Sigmoid colon (tissue), 7 donors: ENCODE measurements at places on chromosomes 2 and 18. TPM values are rescaled to one million over a fixed set of nuclear protein-coding genes. Genes with fewer than 3 reads are reported as not detected.
A peak's percentile ranks its signal among the peaks of the same experiment; 100 is the strongest.

Gene CAPN14
- total RNA-seq: not detected

Gene WNT6
- total RNA-seq: 2.6 TPM

Gene TMEM247
- total RNA-seq: not detected

Gene TWIST2
- 83.8 TPM for total RNA-seq

Gene PSMA8
- not detected for total RNA-seq

Gene CRYGC
- not detected for total RNA-seq

Gene CHRND
- not detected for total RNA-seq

Gene UBXN4
- total RNA-seq: 58.9 TPM

Gene DUSP2
- 2.5 TPM for total RNA-seq

DNA sequence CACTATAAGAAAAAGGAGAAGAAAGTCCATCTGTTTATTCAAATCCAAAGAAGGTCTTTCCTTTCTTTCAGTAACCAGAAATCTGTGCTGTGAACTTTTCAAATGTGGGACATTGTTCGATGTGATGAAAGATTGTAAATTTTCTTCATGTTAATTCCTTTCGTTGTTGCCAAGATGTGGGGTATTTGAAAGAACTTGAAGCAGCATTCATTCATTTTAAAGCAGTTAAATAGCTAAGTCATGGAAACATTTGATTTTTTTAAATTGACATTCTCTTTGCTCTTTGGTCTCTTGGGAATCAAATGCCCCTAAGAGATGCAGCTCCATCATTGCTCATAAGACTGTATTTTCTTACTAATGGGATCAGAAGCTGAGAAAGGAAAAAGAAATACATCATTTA, 93.7 kb upstream of the EHBP1 start:
- no peaks in the 10 kb centered on the region for H3K36me3 ChIP-seq
- no peak overlapping the region for H3K27ac ChIP-seq
- no peak overlapping the region for H3K4me3 ChIP-seq
- no peaks in the 10 kb centered on the region for H3K27me3 ChIP-seq
- no peaks in the 10 kb centered on the region for H3K4me1 ChIP-seq

DNA sequence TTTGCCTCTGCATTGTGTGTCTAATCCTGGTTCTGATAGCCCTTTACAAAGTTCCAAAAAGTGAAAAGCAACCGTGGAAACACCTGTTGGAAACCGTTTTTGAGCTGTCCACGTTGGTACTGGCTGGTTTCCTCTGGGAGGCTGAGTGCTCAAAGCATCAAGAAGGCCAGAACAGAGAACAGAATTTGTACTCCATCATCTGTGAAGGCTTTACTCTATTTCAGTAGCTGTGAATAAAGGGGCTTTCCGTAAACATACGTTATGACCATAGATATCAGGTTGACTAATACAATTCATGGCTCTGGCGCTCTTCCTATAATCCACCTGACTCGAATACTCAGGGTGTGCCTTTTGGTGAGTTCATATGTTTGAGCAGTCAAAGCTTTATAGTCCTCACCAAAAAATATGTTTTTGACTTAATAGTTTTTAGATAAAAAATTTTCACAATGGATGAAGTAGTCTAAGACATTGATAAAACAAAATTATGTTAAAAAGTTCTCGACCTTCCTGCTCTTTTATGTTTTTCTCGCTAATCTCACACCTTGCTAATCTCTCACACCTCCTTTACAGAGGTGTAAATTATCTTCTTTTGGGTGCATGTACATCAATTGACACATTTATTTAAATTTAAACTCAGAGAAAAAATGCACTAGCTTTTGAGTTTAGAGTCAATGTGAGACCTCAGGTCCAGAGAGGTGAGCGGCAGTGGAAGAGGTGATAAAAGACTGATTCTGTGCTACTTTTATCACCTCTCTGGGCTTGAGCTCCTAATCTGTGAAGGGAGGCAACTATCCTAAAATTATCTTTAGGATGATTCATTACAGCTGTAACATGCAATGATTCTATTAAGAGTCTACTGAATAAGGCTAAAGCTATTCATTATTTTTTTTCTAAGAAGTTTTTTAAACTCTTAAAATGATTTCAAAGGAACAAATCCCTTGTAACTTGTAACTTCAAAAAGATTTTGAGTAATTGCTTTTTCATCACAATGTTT, 65.3 kb downstream of the CXCR4 start:
- no peak overlapping the region for H3K27ac ChIP-seq
- H3K4me1 ChIP-seq: no peaks in the 10 kb centered on the region
- H3K27me3 ChIP-seq: no peaks in the 10 kb centered on the region
- DNase-seq: no peak

- no peak overlapping the region for H3K27ac ChIP-seq
- H3K4me1 ChIP-seq: no peaks in the 10 kb centered on the region
- peaks cover 7% of the 10 kb centered on the region for H3K27me3 ChIP-seq
- DNase-seq: no peak
Measured at GRCh38 chr2:230939066-230939591, 14.1 kb upstream of the GPR55 start.

GRCh38 chr2:46053564-46053963, 243.6 kb upstream of the EPAS1 start:
- DNase-seq: no peak
- H3K27ac ChIP-seq: no peak overlapping the region

GRCh38 chr2:37679072-37679695, 7.7 kb upstream of the CDC42EP3 start:
- no peak overlapping the region for H3K4me3 ChIP-seq
- H3K36me3 ChIP-seq: no peaks in the 10 kb centered on the region
- H3K27ac ChIP-seq: no peak overlapping the region

GRCh38 chr2:89833116-89833779, 1141.8 kb downstream of the RPIA start:
- H3K4me1 ChIP-seq: no peaks in the 10 kb centered on the region
- H3K36me3 ChIP-seq: no peaks in the 10 kb centered on the region
- no peak overlapping the region for H3K4me3 ChIP-seq
- no peak for DNase-seq
- no peak overlapping the region for H3K27ac ChIP-seq

DNA sequence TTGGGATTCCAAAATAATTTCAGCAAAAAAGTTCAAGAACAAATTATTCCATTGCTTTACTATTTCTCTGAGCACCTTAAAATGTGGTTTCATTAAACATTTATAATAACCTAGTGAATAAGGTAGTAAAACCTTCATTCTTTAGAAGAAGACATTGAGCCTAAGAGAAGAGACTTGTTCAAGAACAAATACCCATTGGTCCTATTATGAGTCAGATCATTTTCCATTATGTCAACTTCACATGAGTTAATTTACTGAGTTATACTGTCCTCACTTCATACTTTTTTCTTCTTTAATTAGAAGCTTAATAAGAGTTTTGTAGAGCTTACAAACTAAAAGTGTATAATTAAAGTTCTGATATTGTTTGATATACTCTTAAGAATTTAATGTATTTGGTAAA, 5.5 kb downstream of the ANKRD62 start:
- no peak overlapping the region for H3K27ac ChIP-seq
- no peaks in the 10 kb centered on the region for H3K36me3 ChIP-seq
- H3K27me3 ChIP-seq: no peaks in the 10 kb centered on the region
- no peak for DNase-seq
- H3K4me1 ChIP-seq: no peaks in the 10 kb centered on the region
- H3K4me3 ChIP-seq: no peak overlapping the region

GRCh38 chr2:112812318-112813267, 24.0 kb downstream of the IL1B start:
- H3K36me3 ChIP-seq: no peaks in the 10 kb centered on the region
- peaks cover 7% of the 10 kb centered on the region for H3K4me1 ChIP-seq
- H3K27me3 ChIP-seq: no peaks in the 10 kb centered on the region
- H3K27ac ChIP-seq: no peak overlapping the region
- no peak for DNase-seq
- no peak overlapping the region for H3K4me3 ChIP-seq

DNA sequence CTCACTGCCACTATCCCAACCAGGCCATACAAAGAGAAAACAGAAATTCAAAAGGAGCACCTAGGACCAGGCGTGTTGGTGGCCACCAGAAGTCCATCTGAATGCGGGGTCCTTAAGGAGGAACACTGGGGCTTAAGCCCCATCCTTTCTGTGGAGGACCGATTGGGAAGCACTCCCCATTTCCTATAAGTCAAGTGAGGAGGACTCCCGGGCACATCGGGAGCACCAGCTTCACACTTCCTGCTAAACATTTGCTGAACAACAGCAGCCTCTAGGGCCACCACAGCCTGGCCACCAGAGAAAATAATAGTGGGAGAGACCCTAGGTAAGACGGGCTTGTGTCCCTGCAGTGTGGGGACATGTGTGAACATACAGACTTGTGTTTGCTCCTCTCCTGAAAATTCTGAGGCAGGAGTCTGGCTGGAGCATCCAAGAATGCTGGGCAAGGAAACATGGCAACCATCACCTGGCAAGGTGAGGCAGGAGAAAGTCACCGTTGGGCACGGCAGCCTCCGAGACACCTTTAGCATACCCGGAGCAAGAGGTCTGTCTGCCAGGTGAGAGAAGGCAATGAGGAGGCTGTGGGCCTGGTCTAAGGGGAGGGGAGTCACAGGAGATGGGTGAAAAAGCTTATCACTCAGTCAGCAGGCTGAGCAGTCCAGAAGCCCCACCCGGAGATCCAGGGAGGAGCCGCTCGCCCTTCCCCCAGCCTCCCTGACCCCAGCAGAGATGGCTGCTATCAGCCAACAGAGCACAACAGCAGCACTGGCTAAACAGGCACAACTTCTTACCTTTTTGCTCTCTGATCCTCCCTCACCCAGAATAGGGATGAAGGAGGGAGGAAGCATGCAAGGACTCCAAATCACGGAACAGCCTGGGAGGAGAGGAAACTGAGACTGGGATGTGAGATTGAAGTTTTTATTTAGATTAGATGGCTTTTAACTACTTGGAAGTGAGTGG, 282.3 kb downstream of the EIPR1 start:
- no peak overlapping the region for H3K4me3 ChIP-seq
- H3K36me3 ChIP-seq: no peaks in the 10 kb centered on the region

- H3K4me3 ChIP-seq: no peak overlapping the region
- DNase-seq: no peak
- H3K27me3 ChIP-seq: no peaks in the 10 kb centered on the region
- H3K27ac ChIP-seq: no peak overlapping the region
- H3K4me1 ChIP-seq: no peaks in the 10 kb centered on the region
- H3K36me3 ChIP-seq: no peaks in the 10 kb centered on the region
Measured at GRCh38 chr18:66344227-66344626, 259.7 kb downstream of the CDH19 start.

- H3K27ac ChIP-seq: no peak overlapping the region
- H3K36me3 ChIP-seq: no peaks in the 10 kb centered on the region
- H3K27me3 ChIP-seq: no peaks in the 10 kb centered on the region
- DNase-seq: no peak
- H3K4me1 ChIP-seq: no peaks in the 10 kb centered on the region
- no peak overlapping the region for H3K4me3 ChIP-seq
Measured at GRCh38 chr2:51612387-51612786, 580.5 kb upstream of the NRXN1 start.

- no peaks in the 10 kb centered on the region for H3K36me3 ChIP-seq
- peaks cover 70% of the 10 kb centered on the region for H3K4me1 ChIP-seq
- no peak overlapping the region for H3K27ac ChIP-seq
- no peaks in the 10 kb centered on the region for H3K27me3 ChIP-seq
Measured at GRCh38 chr2:207260947-207261346, 95.2 kb upstream of the KLF7 start.

GRCh38 chr2:86466306-86466705, 25.1 kb downstream of the KDM3A start:
- no peaks in the 10 kb centered on the region for H3K27me3 ChIP-seq
- peak overlapping the region; percentile 59 for H3K27ac ChIP-seq
- peaks cover 11% of the 10 kb centered on the region for H3K36me3 ChIP-seq
- no peak for DNase-seq
- peaks cover 37% of the 10 kb centered on the region for H3K4me1 ChIP-seq

DNA sequence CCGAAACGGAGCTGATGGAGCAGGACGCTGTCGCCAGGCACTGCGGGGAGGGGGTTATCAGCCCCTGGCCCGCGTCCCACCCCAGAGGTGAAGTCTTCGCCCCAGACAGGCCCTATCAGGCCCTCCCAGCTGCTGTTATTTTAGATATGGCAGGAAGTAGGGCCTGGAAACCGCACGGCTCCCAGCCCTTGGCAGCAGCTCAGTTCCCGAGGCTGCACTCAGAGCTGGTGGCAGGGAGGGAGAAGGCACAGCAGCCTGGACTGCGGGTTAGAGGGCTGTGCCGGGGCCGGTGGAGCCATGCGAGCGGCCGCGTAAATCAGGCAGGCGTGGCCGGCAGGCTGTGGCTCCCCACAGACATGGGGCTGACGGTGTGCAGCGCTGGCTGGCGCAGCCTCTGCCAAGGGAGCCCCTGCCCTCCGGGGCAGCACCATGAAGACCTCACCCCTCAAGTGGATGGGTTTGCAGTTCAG, 111.4 kb downstream of the NFATC1 start:
- H3K27me3 ChIP-seq: no peaks in the 10 kb centered on the region
- no peaks in the 10 kb centered on the region for H3K4me1 ChIP-seq
- peak; percentile 88 for DNase-seq
- peak overlapping the region; percentile 39 for H3K4me3 ChIP-seq

DNA sequence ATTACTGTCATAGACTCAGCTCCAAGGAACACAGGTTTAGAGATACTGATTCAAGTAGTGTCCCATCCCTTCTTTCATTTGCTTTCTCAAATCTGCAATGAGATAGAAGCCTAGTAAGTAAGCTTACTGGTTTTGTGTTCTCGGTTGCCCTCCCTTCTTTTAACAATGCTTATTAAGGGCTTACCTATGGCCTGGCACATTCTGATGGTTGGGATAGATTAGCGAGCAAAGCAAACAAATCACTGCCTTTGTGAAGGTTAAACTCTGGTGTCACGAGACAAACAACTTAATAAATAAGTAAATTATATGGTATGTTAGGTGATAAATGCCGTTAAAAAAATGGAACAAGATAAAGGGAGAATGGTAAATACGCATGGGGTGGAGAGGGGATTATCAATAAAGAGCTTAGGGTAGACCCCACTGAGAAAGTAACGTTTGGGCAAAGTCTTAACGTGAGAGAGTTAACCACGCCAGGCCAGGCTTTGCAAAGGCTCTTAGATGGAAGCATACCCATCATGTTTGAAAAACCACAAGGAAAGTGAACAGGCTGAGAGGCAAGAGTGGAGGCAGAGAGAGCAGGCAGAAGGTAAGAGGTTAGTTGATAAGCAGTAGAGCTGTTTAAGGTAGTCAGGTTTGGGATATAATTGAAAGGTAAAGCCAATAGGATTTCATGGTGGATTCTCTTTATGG, 31.0 kb downstream of the EIF2AK3 start:
- H3K4me3 ChIP-seq: no peak overlapping the region
- no peaks in the 10 kb centered on the region for H3K27me3 ChIP-seq
- no peak for DNase-seq
- H3K36me3 ChIP-seq: peaks cover 7% of the 10 kb centered on the region
- no peak overlapping the region for H3K27ac ChIP-seq

DNA sequence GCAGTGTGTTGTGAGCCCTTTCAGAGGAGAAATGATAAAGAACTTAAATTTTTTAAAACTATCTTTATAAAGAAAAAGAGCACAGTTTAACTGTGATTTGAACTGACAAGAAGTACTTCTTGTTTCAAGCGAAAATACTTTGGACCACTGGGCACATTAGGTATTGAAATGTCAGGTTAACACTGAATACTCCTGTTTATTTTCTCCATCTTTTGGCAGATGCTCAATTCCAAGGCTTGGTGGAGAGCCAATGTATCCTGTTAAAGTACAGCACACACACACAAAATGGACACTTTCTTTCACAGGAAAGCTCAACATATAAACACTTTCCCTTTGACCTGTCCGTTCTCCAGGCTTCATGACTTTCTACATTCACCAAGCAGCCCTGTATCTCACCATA, 32.6 kb upstream of the SP3 start:
- peaks cover 36% of the 10 kb centered on the region for H3K4me1 ChIP-seq
- no peak for DNase-seq
- H3K4me3 ChIP-seq: no peak overlapping the region
- no peaks in the 10 kb centered on the region for H3K36me3 ChIP-seq
